SK-N-SH treated with all-trans-retinoic acid at 6 μM for 48 hours (cell line): ENCODE measurements at places on chromosomes 2 and 18.
A peak's percentile ranks its signal among the peaks of the same experiment; 100 is the strongest.

DNA sequence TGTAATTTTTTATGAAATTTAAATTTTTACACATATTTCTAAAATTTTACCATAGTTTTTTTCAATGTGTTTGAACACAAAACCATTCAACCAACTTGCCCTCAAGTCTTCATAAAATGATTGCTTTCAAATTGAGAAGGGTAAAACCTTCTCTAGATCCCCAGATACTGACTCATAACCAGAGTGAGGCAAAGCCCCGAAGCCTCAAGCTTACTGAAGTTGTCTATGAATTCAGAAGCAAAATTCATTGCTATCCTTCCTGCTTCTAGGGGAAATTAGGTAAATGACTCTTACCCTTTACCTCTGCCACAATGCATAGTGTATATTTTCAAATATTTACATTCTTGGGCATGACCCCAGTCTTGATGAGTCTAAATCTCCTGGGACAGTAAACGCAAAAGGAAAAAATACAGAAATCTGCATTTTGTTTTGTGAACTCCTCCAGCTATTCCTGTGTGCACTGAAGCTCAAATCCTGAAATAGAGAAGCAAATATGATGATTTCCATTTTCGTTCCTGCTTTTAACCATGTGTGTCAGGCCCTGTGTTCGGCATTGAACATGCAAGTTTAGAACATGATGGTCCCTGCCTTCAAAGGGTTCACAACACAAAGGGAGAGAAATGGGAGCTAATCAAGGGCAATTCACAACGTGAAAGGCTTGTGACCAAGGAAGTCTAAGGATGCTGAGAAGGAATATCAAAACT lies 246.3 kb downstream of the SUCLG1 start:
- no peak for ATAC-seq

DNA sequence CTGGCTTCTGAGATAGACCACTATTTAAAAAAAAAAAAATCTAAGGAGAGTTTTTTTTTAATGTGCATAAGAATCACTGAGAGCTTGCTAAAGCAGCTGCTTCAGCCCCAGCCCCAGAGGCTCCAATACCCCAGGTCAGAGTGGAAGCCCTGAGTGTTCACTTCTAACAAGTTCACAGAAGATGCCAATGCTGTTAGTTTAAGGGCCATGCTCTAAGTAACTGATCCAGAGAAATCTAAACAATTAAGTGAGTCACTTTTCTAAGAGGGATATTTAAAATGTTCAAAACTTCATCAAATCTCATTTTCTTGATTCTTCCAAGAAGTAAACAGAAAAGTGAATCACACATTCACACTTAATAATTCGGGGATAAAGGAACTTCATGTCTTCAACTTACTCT lies 126.4 kb upstream of the CD226 start:
- ATAC-seq: no peak

GRCh38 chr2:129726216-129726615 lies 253.2 kb upstream of the RAB6C start:
- no peak for ATAC-seq

DNA sequence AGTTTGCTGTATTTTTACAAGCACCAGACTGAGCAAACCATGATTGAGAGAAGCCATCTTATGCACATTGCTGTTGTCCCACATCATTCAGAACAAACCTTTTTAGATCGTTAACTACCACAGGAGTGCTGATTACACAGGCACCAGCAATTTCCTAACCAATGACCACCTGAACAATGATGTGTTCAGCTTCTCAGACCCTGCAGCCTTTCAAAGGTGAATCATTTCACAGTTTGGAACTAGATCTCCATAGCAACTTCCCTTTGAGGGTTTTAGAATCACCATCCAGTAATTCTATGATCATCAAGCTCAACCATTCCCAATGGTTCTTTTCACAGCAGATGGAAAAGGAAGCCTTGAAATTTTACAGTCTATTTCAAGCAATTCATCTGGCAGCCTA lies 71.4 kb downstream of the OLA1 start:
- no peak for ATAC-seq

DNA sequence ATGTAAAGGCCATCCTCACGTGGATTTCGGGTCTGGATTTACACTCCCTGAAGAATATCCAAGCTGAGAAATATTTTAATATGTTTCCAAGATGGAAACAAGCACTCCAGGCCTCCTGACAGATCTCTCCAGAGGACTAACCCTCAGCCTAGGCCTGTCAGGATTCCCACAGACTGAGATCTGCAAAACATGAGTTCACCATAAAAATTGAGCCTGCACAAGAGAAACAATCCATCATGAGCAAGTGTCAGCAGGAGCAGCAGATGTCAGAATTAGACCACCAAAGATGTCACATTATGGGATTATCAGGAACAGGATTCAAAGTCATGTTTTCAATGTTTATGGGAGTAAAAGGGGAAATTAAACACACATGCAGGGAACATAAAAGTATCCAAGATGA lies 191.3 kb downstream of the TFCP2L1 start:
- no peak for ATAC-seq

DNA sequence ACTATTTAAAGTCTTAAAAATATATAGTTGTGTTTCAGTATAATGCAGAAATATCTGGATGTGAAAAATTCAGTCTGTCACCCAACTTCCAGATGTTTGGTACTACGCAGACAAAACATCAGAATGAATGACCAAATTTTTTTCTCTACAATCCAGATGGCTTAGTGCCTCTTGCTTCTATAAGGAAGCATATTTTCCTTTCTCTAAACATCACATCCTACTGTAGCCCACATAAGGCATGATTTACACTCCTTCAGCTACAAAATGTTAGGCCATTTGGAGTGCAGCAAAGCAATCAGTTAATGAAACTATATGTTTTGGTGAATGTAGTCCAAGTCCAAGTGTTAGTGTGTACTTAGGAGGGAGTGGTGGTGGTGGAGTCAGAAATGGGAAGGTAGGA lies 162.9 kb upstream of the SIX2 start:
- ATAC-seq: no peak

GRCh38 chr2:100064165-100064564 lies 78.2 kb downstream of the AFF3 start:
- no peak for ATAC-seq

DNA sequence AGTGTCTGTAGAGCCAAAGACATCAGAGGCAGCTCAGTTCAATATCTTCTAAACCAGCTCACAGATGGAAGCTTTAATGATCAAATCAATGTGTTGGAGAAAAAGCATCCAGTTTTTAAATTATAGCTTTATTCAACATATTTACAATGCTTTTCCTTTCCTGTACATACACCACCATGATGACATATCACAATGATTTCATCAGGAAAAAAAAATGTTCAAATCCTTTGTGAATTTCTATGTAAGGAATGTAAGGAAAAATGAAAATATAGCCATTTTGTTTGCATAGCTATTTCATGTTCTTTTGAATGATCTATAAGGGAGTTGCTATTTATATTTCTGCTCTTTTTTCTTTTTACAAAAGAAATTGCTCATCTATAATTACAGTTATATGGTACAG lies 134.7 kb upstream of the CDH20 start:
- ATAC-seq: no peak

DNA sequence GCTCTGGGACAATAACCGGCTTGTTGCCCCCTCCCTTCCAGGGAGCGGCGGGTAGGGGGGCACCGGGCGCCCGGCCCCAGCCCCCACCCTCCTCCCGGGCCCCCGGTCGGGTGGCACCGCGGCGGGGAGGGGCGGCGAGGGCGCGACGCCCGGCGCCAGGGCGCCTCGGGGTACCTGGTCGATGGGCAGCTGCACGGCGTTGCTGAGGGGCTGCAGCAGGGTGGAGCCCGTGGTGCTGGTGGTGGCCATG lies 193 bp downstream of the MBOAT2 start:
- ATAC-seq: no peak

GRCh38 chr2:17915099-17915498 lies 36.6 kb downstream of the KCNS3 start:
- no peak for ATAC-seq

DNA sequence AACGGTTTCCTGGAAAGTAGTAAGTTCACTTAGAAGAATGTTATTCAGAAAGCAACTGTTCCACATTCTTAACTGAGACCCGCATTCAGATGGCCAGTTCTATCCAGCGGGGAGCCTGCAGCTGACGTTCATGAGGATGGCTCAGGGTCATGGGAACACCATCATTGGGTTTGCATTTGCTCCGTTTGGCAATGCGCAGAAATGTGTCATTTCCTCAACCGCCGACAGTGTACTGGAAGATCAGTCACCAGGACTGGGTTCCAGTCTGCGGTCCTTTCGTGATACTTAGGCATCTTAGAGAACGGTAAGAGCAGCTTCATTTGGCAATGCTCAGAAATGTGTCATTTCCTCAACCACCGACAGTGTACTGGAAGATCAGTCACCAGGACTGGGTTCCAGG lies 104.0 kb downstream of the DNER start:
- no peak for ATAC-seq

GRCh38 chr2:45554073-45554741 lies 56.9 kb downstream of the SRBD1 start:
- no peak; the same call in 2 of the 3 replicates for ATAC-seq

GRCh38 chr18:43571078-43571689 lies 293.9 kb upstream of the SYT4 start:
- ATAC-seq: peak; percentile 80

GRCh38 chr18:14919666-14920065 lies 171.7 kb downstream of the ANKRD30B start:
- no peak for ATAC-seq

GRCh38 chr2:50098242-50098641 lies 933.7 kb downstream of the NRXN1 start:
- ATAC-seq: no peak

DNA sequence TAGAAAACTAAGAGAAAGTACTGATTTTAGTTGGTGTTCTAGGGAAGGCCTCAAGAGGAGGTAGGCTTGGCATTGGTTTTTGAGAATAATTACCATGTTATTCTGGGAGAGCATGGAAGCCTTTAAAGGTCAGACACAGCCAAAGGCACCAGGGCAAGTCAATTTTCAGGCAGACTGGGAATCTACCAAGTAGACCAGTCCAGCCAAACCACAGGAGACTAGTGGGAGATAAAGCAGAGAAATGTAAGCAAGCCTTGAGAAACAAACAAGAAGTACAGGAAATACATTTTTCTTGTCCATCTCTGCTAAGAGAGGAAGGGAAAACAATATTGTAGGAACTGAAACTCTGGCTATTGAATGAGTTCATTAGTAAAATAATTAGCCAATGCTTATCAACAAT lies 5.5 kb upstream of the CCDC68 start:
- no peak for ATAC-seq

DNA sequence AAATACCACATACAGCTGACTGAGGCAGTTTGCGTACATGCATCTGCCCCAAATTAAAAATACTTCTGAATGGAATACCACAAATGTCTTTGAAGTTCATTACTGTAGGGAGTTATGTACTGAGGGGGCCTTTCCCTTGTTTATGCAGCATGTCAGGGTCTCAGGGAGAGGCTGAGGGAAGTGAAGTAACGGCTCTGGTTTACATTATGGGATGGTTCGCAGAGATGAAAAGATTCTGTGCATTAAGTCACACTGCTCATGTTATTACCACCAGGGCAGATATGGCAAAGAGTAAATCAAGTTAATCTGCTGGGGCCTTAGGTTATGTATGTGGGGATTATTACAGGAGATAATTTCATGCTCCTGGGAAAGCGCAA lies 385.9 kb upstream of the RND3 start:
- peak; percentile 24; the same call in 1 of the 3 replicates for ATAC-seq

GRCh38 chr2:19709553-19709952 lies 192.2 kb downstream of the TTC32 start:
- no peak for ATAC-seq

DNA sequence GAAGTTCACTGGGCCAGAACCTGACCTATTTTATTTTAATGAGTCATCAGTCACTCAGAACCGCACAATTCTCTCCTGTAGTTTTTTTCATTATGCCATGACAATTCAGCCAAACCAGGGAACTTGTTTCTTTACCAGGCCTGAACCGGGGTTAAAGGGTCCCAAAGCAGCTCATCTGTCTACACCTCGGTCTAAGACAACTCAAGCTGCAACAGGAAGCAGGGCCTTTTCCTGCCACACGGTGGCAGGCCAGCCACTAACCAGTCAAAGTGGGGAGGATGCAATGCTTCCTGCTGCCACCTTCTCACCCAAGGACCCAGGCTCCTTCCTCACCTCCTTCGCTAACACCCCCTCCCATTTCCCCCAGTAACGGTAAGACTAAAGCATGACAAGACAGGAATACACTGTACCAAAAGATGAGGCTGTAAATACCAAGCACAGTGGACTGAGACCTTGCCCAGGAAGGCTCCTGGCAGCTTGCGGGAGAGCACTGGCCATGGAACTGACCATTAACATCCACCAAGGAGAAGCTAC lies 56.7 kb upstream of the ACKR3 start:
- peak; percentile 80 for ATAC-seq

DNA sequence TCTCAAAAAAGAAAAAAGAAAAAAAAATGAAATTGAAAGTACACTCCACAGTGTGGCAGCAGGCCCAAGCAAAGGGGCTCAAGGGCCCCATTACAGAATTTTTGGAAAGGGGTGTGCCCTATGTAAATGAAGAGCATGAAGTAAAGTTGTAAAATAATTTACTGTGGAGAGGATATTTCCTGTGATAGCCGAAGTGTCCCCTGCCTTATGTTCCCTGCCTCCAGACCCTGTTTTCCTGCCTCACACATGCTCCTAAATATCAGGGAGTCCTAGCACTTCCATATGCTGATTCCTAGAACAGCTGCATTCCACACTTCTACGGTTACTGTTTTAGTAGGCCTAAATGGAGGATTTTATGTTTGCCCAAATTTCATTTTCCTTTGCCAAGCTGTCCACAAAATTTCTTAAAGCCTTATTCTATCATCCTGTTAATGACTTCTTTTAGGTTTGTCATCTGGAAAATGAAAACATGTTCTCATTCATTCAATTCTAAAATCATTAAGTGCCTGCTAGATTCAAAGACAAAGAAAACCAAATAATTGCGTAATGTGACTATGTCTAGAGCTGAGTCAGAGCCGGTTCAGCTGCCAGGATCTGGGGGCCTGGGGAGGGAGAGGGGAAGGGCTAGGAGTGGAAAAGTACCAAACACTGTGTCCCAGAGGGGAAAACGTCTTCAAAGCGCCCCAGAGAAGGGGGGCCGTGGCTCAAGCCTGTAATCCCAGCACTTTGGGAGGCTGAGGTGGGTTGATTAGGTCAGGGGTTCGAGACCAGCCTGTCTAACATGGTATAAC lies 25.9 kb upstream of the IMPA2 start:
- no peak for ATAC-seq

- ATAC-seq: no peak
Observed at GRCh38 chr2:143877876-143878530, 641.9 kb downstream of the ZEB2 start.

GRCh38 chr2:109212836-109213563 lies 84.0 kb downstream of the SH3RF3 start:
- no peak for ATAC-seq

- no peak for ATAC-seq
Observed at GRCh38 chr2:22449696-22450095, 935.3 kb upstream of the KLHL29 start.

DNA sequence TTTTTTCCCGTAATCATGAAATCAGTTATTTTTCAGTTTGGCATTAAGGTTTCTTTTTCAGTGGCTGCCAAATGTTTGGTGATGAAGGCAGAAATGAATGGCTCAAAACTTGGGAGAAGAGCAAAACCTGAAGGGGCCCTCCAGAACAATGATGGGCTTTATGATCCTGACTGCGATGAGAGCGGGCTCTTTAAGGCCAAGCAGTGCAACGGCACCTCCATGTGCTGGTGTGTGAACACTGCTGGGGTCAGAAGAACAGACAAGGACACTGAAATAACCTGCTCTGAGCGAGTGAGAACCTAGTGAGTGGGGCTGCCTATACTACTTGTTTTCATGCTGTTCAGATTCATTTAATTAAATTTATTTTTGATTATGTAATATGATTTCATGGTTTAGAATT lies 29.2 kb upstream of the MSH2 start:
- peak; percentile 82 for ATAC-seq
